ENCODE measurements at places on chromosomes 5 and 9.

DNA sequence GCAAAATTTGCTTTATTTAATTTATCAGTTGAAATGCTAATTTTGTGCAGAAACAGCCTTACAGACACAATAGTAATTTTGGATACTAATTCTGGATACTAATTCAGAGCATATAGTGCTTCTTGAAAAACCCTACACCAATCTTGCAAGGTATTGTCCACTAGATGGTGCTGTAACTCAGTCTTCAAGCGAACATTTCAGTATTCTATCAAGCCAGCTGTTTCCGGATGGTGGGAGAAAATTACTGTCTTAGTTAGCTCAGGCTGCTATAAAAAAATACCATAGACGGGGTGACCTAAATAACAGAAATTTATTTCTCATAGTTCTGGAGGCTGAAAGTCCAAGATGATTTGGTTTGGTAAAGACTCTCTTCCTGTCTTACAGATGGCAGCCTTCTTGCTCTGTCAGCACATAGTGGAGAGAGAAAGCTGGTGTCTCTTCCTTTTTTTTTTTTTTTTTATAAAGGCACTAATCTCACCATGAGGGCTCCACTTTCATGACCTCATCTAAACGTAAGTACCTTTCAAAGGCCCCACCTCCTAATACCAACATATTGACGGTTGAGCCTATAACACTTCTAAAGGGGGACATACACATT, 1306.5 kb upstream of the CDH9 start:
- DNase-seq, result no peak

DNA sequence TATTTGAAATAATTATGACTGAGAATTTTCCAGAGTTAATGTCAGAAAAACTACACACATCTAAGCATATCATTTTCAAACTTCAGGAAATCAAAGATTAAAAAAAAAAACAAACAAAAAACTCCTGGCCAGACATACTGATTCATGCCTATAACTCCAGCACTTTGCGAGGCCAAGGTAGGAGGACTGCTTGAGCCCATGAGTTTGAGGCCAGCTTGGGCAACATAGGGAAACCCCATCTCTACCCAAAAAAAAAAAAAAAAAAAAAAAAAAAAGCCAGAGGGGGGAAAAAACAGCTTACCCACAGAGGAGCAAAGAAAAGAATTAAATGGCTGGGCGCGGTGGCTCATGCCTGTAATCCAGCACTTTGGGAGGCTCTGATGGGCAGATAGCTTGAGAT, 22.4 kb downstream of the EFCAB9 start:
- no peak for DNase-seq

- DNase-seq, result no peak
These were observed 47.4 kb downstream of the FBXL7 start for GRCh38 chr5:15547261-15547839.

DNA sequence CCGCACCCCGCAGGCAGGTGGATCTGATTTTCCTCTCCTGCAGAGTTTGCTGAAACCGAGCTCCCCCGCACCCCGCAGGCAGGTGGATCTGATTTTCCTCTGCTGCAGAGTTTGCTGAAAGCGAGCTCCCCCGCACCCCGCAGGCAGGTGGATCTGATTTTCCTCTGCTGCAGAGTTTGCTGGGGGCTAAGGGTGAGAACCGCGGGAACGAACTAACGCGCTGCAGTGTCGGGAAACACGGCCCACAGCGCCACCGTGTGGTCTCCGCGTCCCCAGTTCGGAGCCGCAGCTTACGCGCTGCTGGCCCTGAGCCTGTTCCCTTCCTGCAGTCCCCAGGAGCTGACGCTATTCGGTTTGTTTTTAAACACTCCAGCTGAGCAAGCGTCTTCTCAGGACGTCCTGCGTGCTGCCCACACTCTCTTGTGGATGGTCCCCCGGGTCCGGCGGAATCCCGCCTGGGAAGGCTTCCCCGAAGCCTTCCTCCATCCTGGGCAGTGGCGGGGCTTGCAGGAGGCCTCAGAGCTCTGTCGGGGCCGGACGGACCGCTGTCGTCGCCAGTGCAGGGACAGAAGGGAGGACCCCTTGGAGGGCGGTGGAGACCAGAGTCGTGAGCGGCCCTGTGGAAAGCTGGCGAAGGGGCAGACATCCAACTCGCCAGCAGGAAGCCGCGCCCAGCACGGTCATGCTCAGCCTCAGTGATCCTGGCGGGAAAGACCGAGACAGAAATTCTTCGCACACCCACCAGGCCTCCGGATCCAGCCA, 121.2 kb upstream of the LPCAT1 start:
- DNase-seq, result peak; percentile 73

GRCh38 chr5:89473196-89473595, 590.2 kb upstream of the MEF2C start:
- no peak for DNase-seq

DNA sequence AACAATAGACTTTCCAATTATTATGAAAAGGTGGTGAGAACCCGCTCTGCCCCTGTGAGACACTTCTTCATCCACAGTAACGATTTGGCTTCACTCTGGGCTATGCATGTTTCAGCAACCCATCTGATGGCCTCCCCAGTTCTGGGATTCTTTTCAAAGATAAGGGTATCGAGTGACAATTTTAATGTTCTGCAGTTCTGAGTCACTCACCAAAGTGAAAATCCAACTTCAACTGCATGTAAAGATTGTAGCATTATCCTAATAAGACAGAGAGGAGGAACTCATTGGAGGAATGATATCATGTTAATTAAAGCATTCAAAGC, 1078.3 kb upstream of the SEMA6A start:
- DNase-seq, result no peak

DNA sequence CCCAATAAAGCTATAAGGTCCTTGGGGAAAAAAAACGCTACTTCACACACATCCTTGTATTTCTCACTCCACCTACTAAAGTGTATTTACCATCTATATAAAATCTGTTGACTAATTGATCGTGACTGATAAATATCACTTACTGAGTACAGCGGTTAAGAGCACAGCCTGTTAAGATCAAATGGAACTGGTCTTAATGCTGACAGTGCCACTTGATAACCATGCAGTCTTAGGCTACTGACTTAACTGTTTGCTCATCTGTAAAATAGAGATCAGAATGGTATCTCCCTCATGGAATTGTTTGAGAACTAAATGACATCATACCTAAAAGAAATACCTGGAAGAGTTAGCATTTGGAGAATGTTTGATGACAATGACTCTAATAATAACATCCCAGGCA, 67.5 kb downstream of the ZFAND5 start:
- DNase-seq, result no peak

DNA sequence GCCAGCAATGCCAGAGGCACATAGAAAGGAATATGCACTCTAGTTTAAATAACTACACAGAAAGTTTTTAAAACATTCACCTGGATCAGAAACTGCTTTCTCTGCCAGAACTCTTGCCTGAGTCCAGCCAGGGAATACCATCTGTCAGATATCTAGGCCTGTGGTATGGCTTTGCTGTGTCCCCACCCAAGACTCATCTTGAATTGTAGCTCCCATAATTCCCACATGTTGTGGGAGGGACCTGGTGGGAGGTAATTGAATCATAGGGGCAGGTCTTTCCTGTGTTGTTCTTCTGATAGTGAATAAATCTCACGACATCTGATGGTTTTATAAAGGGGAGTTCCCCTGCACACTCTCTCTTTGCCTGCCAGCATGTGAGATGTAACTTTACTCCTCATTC, 41.5 kb upstream of the KCNV2 start:
- DNase-seq, result no peak

DNA sequence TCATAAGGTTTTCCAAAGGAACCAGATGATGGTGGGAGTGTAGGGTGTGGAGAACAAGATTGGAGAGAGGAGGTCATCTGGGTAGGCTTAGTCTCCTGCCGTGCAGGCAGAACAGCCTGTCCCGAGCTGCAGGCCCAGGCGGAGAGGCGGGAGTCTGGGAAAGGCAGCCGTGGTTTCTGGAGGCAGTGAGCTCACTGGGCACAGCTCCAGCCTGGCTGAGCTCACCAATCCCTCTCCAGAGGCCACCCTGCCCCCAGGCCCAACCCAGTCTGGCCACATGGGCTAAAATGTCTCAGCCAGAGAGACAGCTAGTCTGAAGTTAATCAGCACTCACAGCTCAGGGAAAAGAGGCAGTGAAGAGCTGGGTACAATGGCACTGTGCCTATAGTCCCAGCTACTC, 12.3 kb downstream of the P4HA2 start:
- no peak for DNase-seq

DNA sequence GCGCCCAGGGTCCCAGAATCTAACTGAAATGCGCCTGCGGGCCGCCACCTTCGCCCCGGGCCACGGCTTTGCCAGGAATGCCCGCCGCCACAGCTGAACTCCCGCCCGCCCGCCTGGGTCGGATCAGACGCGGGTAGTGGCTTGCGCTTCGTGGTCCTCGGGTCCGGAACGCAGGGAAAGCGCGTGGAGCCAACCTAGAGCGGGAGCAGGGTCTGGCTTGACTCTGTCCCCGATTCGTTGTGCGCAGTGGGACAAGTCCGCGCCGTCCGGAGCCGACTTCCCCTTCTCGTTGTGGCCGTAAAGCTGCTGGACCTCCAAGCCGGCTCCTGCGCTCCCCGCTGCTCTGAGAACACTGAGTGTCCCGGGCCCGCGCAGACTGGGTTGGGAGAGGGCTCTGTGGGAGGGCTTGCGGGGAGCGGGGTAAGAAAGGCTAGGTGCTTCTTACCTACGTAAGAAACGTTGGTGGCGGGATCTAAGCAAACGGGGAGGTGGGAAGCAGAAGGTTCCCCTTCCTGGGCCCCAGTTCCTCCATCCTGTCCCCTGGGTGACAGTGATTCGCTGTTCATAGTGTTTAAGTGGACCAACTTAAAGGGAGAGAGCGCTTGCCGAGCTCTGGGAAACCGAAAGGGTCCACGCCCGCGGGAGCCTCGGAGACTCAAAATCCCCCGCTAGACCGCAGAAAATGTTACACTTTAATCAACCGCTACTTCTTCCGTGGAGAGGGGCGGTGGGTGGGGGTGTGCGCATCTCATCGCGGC, 4.4 kb upstream of the FOXE1 start:
- no peak for DNase-seq

GRCh38 chr5:149804478-149805450, 74.7 kb downstream of the PPARGC1B start:
- no peak for DNase-seq

- no peak for DNase-seq
These were observed 62.4 kb downstream of the NR3C1 start for GRCh38 chr5:143340891-143341685.

DNA sequence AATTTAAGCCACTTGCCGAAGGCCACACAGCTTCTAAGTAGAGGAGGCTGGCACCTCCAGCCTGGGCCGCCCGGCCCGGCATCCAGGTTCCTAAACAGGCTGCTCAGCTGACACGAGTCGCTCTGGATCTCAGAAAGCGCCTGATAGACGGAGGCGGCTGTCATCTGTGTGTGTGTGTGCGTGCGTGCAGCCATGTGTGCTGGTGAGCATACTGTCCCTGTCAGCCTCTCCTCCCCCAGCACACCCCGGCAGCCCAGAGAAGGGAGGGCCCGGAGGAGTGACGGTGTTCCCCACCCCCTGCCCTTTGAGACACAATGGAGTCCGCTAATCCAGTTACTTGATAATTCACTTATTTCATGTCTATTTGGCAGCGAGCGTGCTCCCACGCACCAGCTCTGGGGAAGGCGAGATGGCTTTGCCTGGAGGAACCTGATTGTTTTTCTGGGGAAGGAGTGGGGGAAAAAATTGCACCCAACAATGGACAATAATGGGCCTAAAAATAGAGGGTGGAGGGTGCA, 20.0 kb downstream of the NTNG2 start:
- no peak for DNase-seq

GRCh38 chr5:151348789-151349188, 1.4 kb upstream of the SLC36A2 start:
- no peak for DNase-seq

DNA sequence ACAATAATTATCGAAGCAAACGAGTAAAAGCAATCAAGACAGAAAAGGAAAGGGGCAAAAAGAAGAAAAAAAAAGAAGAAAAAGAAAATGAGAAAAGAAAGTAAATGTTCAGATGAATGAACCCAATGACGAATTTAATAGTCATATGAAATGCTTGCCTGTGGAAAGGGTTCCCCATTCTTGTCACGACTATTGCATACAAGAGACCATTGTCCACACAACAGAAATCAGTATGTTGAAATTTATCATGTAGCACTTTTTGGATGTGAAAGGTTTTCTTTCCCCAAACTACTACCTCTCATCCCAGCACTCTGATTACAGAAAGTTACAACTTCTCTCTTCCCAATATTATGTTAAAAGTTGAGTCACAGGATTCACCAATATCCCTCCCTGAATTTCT, 162.4 kb downstream of the ZDHHC21 start:
- no peak for DNase-seq

DNA sequence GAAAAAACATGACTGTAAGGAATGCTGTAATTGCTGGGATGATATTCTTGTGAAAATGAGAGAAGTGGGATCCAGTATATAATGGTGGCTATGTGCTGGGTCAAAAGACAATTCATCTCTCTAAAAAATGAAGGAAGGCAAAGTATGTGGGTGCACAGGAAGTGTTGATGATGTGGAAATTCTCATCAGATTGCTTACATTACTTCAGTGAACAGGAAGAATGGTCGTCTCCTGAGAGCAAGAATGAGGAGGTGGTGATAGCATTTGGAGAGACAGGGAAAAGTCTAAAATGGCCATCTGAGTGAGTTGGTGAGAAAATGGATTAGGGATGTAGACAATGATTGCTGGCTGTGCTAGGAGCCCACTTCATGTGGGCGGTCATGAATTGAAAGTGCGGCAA, 253.5 kb upstream of the NREP start:
- no peak for DNase-seq

DNA sequence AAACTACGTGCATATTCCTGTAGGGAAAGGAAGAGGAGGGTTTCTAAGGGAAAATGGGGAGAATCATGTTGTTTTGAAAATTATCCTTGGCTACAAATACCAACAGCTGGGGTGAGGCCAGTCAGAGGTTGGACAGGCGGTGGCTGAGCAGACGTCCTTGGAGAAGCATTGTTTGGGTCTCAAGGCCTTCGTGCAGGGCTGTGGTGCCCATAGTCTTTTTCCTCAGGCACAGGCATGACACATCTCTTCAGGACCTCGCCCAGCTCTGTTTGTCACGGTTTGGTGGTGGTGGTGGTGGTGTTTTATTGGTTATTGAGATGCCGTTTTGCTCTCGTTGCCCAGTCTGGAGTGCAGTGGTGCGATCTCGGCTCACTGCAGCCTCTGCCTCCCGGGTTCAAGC, 27.8 kb upstream of the EGFL7 start:
- DNase-seq, result no peak

- peak; percentile 73 for DNase-seq
These were observed 55.9 kb downstream of the SFXN1 start for GRCh38 chr5:175534070-175534932.

- no peak for DNase-seq
These were observed 161.6 kb downstream of the ZDHHC21 start for GRCh38 chr9:14531341-14532269.
